ENCODE measurements at places on chromosomes 6 and 20. TPM values are rescaled to one million over a fixed set of nuclear protein-coding genes. Genes with fewer than 3 reads are reported as not detected.

Gene SPATS1
- not detected for total RNA-seq

Gene AK9
- 3.2 TPM for total RNA-seq

Gene SLC26A8
- total RNA-seq, result not detected

Gene MUC21
- total RNA-seq, result not detected

Gene SMPDL3A
- total RNA-seq, result 5.0 TPM

Gene IL20RA
- total RNA-seq, result not detected

Gene PRPH2
- 0.30 TPM for total RNA-seq

Gene DEFB132
- total RNA-seq, result not detected

Gene PAX1
- not detected for total RNA-seq

Gene VNN1
- total RNA-seq, result under 0.01 TPM

Gene FOXP4
- 1.9 TPM for total RNA-seq

Gene FOXF2
- total RNA-seq, result not detected

Gene ADGRB3
- total RNA-seq, result under 0.01 TPM

Gene DNAJC5
- total RNA-seq, result 63.2 TPM

Gene WFDC10B
- total RNA-seq, result not detected

Gene SPINT3
- not detected for total RNA-seq

Gene CST2
- total RNA-seq, result not detected

Gene ENPP4
- 9.9 TPM for total RNA-seq

Gene TRAPPC3L
- total RNA-seq, result under 0.01 TPM

Gene WFDC12
- total RNA-seq, result not detected

Gene TTPAL
- 5.2 TPM for total RNA-seq

Gene OR12D3
- total RNA-seq, result not detected
